ENCODE measurements at places on chromosomes 7 and 10.

DNA sequence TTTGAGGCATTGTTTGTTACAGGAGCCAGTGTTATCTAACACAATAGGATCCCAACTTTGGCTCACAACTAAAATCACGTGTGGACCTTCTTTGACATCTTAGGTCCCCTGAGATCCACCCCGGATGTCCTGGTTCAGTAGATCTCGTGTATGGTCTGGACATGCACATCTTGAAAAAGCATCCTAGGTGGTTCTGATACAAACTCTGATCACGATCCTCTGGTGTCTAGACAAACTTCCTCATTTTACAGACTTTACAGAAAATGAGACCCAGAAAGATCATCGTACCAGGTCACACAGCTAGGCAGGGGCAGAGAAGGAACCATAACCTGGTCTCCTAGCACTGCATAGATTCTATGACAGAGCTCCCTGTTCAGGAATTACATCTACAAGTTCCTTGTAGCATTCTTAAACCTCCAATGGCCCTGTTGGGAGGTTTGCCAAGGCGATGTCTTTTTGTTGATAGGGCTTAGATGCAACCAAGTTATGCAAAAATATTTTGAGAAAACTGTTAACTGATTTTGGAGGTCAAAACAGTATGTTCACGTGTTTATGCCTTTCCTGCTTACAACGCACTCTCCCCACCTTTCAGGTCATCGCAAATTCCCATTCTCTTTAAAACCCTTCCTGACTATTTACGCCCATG is 30.8 kb upstream of the CHST15 start:
- DNase-seq: no peak

GRCh38 chr7:1432411-1433082 is 26.7 kb downstream of the MICALL2 start:
- no peak for DNase-seq

GRCh38 chr7:103640031-103640779 is 194.2 kb upstream of the SLC26A5 start:
- no peak for DNase-seq

GRCh38 chr7:87870471-87870870 is 5.7 kb downstream of the SLC25A40 start:
- DNase-seq: no peak

DNA sequence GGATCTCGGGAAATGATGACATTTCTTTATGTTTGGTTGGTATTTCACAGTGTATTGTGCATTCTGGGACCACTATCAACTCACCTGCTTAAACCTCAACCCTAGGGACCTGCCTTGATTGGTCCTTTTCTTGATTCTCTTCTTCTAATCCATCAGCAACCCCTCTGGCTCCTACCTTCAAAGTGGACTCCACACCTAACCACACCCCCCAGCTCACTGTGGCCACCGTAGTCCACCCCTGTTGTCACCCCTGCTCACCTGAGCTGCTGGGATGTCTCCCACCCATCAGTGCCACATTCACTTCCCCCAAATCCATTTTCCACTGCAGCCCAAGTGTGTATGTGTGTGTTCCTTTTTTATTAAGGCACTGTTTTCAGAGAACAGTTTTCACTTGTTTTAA is 145.0 kb downstream of the PLPP4 start:
- no peak for DNase-seq

GRCh38 chr7:81201188-81201587 is 282.3 kb upstream of the SEMA3C start:
- no peak for DNase-seq

DNA sequence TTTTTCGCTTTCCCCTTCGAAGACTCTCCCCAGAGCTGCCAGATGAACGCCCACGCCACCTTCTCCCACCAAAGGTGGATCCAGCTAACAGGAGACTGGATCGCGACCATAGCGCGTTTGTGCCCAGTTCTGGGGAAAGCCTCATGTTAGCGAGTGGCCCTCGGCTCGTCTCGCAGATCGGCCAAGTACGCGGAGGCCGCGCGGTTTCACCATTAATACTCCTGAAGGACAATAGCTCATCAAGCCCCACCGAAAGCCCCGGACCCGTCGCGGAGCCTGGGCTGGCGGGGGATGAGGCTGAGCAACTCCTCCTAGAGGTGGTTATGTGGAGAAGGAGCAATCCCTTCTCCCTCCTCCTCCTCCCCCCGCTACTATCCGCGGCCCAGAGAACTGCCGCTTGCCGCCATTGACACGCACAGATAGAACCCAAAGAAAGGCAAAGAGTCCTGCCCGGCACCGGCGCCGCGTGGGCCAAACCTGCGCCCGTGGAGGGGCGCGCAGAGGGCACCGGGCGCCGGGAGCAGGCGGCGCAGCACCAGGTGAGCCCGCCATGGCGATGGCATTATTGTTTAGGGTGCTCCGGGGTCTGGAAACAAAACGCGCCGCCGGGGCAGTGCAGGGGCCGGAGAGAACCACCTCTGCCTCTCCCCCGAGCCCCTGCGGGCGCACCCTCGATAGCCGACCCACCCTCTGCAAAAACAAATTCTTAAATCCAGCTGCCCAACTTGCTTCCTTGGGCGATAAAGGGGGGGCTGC is at the start of gene MACROH2A2:
TSS of gene MACROH2A2 (plus strand) at position 385 of the 756 bp plus-strand sequence. CDS start 22,813 bp downstream, outside the sequence.
- no peak for DNase-seq

GRCh38 chr10:8052341-8052955 is 2.0 kb upstream of the GATA3 start:
- no peak for DNase-seq

- no peak for DNase-seq
Observed at GRCh38 chr7:157402911-157403534, 66.2 kb downstream of the DNAJB6 start.

DNA sequence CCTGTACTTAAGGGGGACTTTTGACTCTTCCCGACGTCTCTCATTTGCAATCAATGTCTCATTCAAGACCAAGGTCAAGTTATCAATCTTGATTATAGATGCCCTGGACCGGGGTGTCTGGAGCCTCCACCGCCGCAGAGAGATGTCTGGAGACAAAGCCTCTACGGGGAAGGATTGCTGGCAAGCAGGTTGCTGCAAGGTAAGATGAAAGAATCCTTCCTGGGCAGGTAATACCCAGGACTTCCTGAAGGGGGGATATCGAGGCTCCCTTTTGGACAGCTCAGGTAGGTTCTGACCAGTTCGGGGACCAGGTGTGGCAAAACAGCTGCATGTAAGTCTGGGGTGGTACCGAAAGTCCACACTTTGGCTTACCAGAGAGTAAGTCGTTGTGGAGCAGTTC is 12.5 kb upstream of the CUX1 start:
- no peak for DNase-seq

DNA sequence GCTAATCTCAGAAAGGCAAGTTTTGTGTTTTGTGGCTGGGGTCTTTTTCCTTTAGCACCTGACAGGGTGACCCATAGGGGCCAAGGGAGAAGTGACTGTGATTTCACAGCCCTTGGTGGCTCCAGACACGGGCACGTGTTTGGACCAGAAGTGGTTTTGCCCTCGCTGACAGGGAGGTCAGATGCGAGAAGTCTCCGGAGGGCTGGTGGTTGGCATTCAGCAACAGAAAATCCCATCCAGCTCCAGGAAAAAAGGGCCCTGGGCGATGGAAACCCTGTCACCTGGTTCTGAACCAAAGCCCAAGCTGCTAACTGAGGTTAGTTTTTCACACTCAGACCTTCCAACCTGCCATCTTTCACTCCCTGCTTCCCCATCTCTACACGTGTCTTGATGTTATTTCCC is 272.9 kb downstream of the TRIL start:
- no peak for DNase-seq

GRCh38 chr7:36420307-36420706 is 30.6 kb downstream of the ANLN start:
- DNase-seq: no peak

DNA sequence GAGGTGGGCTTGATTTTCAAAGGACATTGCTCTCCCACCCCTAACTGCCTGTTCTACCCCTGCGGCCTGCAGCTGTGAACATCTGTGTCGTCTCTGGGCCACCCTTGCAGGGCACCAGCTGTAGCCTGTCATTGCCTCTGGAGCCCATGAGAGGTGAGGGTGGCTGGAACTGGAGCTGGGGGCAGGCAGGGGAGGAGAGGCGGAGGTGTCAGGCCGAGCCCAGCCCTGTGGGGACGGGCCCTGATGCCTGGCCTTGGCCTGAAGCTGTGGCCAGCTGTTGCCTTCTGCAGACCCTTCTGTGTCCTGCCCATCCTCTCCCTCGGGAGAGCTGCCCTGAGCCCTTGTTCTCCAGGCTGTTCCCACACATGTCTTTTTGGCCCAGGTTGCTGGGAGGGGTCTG is 44.5 kb downstream of the PALD1 start:
- no peak for DNase-seq

- DNase-seq: no peak
Observed at GRCh38 chr7:90272242-90272641, 27.3 kb downstream of the CFAP69 start.
